ENCODE measurements at places on chromosomes 5 and 9.

- no peak for DNase-seq
Measured at GRCh38 chr9:127921557-127922120, 4.8 kb upstream of the ST6GALNAC4 start.

DNA sequence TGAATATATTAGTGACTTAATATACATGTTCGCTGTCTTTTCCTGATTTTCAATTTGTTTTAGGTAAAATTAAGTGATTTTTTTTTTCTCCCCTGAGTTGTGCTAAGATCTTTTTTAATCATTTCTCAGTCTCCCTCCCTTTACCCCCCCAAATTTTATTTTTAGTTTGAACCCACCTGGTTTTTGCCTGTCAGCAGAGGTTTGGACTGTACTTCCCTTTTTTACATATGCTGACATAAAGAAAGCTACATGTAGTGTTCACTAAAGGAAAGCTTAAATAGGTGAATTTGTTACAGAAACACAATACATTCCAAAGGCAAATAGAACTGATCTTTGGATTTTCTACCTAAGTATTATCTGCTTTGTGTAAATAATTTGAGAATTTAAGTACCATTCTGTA lies 82.2 kb downstream of the IPO11 start:
- no peak for DNase-seq

GRCh38 chr5:157658893-157659292 lies 6.7 kb upstream of the SOX30 start:
- no peak for DNase-seq

- DNase-seq: no peak
Measured at GRCh38 chr5:132256783-132257130, 739 bp upstream of the PDLIM4 start.

- DNase-seq: no peak
Measured at GRCh38 chr9:115137526-115137925, 19.6 kb upstream of the TNC start.

DNA sequence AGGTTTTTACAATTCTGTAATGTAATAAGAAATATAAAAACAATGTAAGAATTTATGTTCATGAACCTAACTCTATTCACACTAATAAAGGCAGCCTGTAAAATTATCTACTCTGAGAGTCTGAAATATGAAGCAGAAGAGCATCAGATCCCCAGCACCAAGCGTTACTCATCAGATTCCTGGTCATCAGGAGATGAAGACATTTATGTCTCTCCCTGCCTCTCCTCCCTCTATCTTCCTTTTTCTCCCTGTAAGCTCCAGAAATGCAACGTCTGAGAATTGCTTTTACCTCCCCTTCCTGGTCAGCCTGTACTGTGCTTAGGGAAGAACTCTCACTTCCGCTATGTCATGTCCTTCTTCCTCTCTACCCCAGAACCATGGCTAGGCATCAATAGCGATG lies 114.4 kb upstream of the SLIT3 start:
- DNase-seq: no peak

DNA sequence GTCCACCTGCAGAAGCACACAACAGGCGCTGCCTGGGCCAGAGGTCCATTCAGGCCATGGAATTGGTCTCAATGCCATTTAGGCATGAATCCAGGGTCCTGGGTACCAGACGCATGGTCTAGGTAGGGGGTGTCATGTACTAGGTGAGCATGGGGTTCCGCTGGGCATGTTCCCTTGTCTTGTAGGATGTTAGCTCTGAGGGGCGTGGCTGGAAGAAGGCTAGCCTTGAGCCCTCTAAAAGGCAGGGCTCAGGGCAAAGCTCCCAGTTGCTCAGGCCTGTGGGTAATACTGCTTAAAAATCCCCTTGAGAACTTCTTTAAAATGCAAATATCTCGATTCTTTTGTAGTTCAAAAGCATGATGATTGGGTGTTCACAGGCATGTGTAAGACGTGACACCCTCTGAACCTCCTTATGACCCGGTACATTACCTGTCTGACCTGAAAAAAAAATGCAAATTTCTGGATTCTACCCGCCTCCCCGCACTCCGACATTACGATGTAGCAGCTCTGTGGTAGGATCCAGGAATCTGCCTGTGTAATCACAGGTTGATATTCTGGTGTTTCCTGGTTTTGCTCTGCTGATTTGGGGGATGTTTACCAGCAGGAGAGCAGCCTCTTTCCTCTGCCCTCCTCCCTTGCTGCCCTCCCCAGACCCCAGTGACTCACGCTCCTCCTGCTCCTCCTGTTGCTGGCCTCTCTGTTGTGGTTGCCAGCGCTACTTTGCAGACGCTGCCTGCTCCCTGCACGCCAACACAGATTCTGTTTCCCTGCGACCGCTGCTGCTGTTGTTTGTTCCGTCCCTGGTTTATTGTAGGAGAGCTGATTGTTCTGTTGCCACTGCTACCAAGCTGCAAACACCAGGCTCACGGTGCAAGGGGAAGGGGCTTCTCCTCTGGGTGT lies 5.7 kb downstream of the TMC1 start:
- DNase-seq: peak; percentile 64

DNA sequence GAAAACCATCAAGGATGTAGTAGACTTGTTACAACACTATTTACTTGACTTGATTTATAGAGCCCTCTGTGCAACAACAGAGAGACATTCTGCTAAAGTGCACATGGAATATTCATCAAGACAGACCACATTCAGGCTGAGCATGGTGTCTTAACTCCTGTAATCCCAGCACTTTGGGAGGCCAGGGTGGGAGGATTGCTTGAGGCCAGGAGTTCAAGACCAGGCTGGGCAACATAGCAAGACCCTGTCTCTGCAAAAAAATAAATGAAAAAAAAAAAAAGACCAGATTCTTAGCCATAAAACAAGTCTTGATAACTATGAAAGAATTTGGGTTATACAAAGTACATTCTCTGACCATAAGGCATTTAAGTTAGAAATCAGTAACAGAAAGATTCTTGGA lies 25.3 kb downstream of the DENND4C start:
- DNase-seq: no peak

DNA sequence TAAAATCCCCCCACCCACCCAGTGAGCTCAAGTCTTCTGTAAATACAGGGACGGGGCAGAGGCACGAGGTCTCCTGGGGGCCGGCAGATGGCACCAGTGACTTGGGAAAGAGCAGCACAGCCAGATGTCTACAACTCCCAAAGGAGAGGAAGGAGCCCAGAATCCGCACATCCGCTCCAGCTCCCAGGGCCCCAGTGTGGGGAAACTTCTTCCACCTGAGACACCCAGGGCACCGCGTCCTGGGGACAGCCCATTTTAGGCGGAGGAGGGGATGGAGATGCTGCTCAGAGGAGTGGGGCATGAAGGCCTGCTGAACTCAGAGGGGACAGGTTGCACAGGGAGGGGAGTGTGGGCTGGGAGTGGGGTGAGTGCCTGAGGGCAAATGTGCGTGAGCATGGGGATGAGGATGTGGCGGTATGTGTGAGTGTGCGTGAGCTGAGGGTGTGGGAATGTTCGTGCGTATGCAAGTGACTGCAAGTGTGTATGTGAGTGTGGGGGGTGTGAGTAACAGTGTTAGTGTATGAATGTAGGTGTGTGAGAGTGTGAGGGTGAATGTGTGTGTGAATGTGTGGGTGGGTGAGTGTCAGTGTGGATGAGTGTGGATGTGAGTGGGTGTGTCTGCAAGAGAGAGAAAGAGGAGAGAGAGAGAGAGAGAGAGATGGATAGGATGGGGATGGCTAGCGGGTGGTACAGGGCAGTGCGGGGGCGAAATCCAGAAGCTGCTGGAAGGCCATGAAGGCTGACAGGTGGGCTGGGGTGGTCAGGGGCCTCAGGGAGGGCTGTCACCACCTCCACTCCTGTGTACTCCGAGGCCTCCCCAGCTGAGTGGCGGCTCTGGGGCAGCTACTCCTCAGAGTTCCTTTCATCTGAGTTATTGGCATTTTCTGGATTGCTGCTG lies 63.5 kb downstream of the DUSP1 start:
- no peak for DNase-seq

DNA sequence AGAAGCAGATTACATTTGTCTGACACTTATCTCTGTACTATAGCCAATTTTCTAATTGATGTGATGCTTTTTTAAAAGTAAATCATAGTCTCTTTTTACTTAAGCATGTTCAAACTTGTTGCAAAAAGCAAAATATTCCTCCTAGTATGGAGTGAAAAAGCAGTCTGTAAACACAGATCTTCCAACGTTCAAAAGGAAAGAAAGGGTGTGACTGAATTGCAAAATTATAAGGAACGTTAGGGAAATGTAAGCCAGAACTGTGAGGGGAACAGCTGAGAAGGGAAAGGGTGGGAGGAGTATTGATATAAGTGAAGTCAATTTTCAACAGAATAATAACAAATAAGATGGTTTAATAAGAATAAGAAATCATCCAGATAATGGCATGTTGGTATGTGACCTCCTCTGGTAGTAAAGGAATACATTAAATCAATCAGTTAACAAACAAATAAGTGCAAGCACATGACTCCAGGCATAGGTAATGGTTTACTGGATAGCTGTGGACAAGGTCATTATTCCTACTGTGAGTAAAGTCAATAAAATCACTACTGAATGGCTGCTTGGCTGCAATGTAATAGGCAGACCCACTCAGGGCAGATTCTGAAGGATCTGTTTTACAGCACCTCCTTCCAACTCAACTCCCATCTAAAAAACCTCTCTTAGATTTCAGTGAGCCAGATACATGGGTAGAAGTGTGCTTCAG lies 239.1 kb upstream of the NMUR2 start:
- no peak for DNase-seq

DNA sequence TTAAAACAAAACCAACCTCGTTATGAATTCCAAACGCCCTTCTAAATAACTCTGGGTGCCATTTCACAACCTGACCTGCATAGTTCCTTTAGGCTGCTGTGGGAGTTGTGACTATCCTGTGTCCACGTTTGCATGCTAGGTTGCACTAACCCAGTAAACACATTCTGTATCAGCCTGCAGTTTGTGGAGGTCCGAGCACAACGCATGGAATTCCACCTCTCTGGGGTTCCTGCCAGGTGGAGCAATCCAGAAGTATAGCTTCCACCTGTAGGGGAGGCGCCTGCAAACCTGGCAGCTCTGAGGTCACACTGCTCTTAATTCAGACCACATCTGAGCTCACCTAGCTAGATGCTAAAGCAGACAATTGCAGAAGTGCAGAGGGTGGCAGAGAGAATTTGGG lies 57.2 kb downstream of the MARCHF3 start:
- DNase-seq: no peak

DNA sequence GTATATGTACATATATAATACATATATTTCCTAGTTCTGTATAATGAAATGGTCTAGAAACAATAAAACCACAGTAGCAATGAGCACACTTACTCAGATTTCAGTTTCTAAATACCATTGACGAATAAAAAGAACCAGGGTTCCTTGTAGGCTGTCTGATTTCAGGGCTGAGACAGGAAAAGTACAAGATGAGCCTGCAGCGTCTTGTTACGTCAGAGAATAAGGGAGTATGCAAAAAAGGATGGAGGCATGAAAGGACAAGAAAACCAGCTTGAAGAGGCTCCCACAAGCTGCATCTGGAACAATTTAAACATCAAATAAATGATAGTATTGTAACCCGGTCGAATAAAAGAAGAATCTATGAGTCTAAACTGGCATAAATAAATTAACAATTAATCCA lies 17.8 kb upstream of the TIFAB start:
- no peak for DNase-seq

GRCh38 chr5:91101600-91102379 lies 281.3 kb downstream of the ARRDC3 start:
- DNase-seq: peak; percentile 38

DNA sequence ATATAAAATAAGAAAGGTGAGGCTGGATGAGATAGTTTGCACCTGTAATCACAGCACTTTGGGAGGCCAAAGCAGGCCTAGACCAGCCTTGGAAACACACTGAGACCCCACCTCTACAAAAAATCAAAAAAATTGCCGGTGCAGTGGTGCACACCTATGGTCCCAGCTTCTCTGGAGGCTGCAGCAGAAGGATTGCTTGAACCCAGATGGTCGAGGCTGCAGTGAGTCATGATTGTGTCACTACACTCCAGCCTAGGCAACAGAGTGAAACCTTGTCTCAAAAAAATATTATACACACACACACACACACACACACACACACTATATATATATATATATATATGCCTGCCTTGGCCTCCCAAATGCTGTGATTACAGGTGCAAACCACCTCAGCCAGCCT lies 1.3 kb downstream of the SLC35D2 start:
- DNase-seq: no peak

DNA sequence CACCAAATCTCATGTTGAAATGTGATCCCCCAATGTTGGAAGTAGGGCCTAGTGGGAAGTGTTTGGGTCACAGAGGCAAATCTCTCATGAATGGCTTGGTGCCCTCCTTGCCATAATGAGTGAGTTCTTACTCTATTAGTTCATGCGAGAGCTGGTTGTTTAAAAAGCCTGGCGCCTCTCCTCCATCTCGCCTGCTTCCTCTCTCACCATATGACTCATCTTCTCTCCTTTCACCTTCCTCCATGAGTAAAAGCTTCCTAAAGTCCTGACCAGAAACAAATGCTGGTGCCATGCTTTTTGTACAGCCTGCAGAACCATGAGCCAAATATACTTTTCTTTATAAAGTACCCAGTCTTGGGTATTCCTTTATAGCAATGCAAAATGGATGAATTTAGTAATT lies 20.9 kb upstream of the ARHGAP26 start:
- no peak for DNase-seq

- DNase-seq: no peak
Measured at GRCh38 chr5:58012102-58012501, 447.8 kb downstream of the PLK2 start.

DNA sequence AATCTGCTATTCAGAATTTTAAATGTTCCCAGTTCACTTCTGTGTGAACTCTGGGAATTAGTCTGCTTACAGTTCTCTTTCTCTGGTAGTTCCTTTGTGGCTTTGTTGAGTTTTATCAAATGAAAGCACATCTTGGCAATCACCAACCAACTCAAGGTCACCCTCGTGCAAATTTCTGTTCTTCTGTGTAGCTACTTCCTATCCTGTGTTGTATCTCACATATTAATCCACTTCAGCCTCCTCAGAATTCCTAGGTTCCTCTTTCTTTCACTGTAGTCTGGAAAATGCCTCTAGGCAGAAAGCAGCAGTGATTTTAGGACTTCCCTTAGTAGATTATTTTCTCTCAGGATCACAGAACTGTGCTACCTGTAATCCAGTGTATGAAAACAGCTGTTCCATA lies 100.3 kb downstream of the AUH start:
- no peak for DNase-seq

DNA sequence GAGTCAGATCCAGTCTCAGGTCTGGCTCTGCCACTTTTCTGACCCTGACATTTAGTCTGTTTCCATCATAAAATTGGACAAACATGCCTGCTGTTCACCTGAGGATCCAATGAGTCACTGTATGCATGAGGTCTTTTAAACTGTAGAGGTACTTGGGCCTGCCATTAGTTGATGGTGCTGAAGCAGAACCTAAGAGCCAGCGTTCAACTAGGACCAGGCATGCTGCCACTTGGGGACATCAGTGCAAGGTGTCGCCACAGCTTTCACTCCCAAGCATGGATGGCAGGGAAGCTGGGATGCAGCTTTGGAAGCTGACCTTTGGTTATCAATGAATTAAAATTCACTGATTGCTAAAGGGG lies 37.1 kb downstream of the NEUROG1 start:
- DNase-seq: no peak

- no peak for DNase-seq
Measured at GRCh38 chr5:114999176-114999575, 170.5 kb downstream of the TRIM36 start.

GRCh38 chr9:23855873-23856604 lies 30.0 kb upstream of the ELAVL2 start:
- no peak for DNase-seq

Measured in iPS DF 19.7 (cell line).